ENCODE measurements at places on chromosomes 7 and 10. TPM values are rescaled to one million over a fixed set of nuclear protein-coding genes. Genes with fewer than 3 reads are reported as not detected.
A peak's percentile ranks its signal among the peaks of the same experiment; 100 is the strongest.

GRCh38 chr10:78332012-78332411 is 298.3 kb downstream of the RPS24 start:
- no peak for DNase-seq

DNA sequence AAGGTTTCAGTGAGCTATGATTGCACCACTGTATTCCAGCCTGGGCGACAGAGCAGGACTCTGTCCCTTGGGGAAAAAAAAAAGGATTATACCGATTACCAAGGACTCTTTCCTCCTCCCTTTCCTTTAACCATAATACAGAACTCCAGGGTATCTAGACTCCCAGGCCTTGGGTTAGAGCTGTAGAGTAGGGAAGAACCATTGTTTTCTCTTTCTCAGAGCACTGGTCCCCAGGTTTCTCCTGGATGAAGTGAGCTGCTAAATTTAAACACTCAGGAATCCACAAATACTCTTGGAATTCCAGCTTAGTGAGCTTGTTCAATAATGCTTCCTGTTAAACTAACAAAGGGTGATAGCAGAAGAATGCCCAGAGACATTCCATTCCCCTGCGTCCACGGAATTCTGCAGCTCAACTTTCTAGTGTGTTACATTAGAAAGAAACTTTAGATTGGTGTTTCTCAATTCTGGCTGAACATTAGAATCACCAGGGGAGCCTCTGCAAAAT is 14.6 kb upstream of the RPEL1 start:
- peak; percentile 62 for DNase-seq

Gene GIMAP8
- 8.9 TPM for polyA plus RNA-seq

Gene ACTR3C
- polyA plus RNA-seq, result 8.7 TPM

Gene NAT16
- 0.25 TPM for polyA plus RNA-seq

Measured in renal pelvis (tissue), 12 donors.